Hypothalamus (tissue), 51 donors: ENCODE measurements at places on chromosomes 4 and X.

DNA sequence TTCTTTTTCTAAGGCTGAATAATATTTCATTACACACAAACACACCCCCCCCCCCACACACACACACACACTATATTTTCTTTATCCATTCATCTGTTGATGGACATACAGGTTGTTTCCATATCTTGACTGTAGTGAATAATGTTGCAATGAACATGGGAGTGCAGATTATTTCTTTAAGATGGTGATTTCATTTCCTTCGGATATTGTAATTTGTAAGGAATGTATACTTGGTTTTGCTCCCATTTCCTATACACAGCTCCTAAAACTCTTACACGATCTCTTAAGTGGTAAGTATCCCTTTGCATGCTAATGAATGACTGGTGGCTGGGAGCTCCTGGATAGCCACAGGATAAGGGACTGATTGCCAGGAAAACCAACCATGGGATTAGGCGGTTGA lies 14.7 kb upstream of the RBMXL3 start:
- DNase-seq = no peak

- no peak for DNase-seq
Observed at GRCh38 chr4:3473181-3473950, 10.3 kb downstream of the DOK7 start.

DNA sequence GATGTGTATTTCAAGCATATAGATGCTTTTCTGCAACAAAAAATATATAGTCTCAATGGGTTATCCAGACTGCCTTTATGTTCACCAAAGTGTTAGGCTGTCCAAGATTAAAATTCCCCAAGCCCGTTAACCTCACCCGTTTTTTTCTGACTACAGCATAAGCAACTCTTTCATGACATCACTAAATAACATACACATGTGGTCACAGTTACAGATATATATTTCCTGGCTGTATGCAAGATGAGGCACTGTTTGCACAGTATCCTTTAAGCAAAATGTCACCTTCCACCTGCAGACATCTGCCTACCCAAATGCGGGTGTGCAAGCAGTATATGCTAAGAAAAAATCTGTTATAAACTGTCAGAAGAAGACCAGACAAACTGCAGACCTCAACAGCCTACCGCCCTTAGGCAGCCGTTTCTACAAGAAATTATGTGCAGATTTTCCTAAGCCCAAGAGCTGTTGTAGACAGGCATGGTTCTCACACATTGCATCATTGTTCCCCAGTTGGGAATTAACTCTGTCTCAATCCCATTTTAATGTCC lies 183.1 kb upstream of the MXRA5 start:
- DNase-seq = no peak

DNA sequence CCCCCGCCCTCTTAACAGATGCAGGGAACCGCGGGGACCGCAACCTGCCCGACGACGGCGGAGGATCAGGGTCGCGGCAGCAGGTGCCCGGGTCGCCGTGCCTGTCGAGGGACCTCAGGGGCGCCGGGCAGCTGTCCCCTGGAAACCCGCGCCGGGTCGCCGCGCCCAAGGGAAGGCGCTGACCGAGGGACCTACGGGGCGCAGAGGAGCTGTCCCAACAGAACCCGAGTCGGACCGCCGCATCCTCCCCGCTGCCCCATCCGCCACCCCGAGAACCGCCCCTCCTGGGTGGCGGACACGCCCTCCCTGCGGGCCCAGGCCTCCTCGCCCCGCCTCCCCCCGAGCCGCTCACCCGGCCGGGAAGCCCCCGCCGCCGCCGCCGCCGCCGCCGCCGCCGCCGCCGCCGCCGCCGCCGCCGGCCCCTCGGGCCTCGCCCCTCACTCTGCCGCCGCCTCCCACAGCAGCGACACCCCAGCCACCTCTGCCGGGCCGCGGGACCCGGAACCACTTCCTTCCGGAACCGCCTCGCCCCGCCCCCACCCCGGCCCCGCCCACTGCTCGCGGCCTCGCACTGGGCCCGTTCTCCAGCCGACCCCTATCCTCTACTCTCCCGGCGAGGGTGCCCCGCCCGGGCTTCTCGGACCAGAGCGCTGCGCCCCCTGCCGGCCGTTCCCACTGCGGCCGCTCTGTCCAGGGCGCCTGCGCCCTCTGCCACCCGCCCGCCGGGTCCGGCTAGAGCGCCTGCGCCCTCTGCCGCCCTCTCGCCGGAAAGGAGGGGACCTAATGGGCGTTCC lies at the start of gene BCLAF3:
Gene BCLAF3, minus strand, starts transcription at position 506 of the 794 bp plus-strand sequence. CDS start 20,797 bp downstream, outside the sequence.
- peak; percentile 74 for DNase-seq

GRCh38 chrX:81261576-81261975 lies 59.7 kb downstream of the SH3BGRL start:
- DNase-seq = no peak
